ENCODE measurements at places on chromosomes 3 and 15.
A peak's percentile ranks its signal among the peaks of the same experiment; 100 is the strongest.

GRCh38 chr3:102299125-102299877 is 135.5 kb upstream of the ZPLD1 start:
- no peak for DNase-seq

DNA sequence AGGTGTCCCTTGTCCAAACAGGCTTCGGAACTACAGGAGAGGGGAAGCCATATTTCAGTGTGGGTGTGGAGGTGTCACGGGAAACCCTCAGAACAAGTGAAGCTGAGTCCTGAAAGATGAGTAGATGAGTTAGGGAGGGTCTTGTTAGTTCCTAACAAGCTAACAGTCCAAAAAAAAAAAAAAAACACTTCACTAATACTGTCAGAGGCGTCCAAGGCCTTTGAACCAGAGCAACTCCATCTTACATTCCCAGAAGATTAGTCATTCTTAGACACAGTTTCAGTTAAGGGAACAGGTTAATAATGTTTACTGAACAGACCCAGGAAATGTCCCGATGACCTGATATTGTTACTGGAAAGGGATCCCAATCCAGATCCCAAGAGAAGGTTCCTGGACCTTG is 7.0 kb upstream of the ATP8B4 start:
- DNase-seq = no peak

GRCh38 chr15:63136742-63137141 is 15.1 kb downstream of the LACTB start:
- no peak for DNase-seq

DNA sequence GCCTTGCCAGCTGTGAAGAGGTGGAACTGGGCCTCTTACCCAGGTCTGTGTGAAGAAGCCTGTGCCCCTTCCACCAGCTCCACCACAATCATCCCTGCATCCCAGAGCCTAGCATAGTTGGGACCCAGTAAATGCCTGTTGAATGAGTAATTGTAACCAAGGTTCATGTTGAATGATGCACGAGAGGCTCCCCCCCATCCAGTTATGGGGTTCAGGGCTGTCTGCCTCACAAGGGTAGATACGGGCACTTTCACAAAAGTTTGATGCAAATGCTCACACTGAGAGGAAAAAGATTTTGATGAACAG is 29.5 kb upstream of the TSEN2 start:
- no peak for DNase-seq

DNA sequence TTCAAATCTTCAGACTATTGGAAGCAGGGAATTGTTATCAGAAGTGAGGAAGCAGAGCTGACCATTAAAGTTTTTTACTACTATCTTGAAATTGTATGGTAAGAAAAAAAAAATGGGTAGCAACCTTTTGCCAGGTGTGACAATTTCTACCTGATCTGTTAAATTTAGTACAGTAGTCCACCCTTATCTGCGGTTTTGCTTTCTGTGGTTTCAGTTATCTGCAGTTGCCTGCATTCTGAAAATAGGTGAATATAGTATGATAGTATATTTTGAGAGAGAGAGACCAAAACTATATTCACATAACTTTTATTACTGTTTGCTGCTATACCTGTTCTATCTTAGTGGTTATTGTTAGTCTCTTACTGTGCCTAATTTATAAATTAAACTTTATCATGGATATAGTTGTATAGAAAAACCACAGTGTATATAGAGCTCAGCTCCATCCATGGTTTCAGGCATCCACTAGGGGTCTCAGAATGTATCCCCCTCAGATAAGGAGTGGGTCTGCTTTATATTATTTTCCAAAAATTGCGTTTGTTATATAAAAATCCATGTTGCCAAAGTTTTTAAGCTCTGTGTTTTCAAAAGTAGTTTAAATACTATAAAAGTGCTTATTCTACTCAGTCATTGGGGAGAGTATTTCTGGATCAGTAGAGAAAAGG is 69.9 kb downstream of the PTPRG start:
- no peak for DNase-seq

DNA sequence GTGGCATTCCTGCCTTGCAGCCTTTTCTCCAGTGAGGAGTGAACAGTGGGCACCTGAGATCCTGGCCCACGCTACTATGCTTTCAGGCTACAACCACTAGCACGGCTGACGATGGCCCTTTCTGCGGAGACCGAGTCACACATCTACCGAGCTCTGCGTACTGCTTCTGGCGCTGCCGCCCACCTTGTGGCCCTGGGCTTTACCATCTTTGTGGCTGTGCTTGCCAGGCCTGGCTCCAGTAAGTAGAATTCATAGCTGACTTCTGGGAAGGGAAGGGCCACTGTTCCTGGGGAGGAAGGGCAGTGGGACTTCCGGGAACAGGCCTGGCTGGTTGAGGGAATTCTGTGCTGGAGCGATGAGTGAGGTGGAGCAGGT is 648 bp downstream of the CYB561D2 start:
- no peak for DNase-seq

DNA sequence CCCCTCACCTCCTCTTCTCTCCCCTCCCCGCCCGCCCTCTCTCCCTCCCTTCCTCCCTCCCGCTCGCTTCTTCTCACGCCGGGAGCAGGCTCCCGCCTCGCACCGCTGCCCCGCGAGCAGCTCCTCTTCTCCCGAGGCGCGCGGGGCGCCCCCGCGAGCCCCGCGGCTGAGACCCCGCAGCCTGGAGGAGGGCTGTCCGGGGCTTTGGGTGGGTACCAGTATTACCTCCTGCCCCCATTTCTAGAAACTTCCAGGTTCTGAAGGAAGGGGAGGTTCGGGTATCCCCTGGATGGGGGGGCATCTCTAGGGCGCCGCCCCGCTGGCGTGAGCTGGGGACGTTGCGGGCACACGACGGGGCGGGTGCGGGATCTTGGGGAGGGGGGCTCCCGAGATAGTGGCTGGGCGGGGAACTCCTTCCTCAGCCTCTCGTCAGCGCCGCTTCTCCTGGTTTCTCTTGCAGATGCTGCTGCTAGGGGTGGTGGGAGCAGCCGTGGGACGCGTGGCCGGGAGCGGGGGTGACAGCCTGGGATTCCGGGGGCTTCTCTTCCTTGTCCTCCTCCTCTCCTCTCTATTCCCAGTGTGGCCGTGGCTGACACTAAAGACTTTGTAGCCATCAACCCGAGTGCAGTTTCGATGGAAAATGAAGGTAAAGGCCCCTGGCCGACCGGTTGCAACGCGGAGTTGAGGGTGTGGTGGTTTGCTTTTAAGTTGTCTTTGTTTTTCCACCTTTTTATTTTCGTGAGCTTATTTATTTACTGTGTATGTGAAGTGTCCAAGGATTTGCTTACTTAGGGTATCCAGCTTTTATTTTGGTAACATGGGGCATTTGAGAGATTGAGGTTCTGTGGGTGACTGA is 474 bp downstream of the ATP2C1 start:
- DNase-seq = peak; percentile 54

DNA sequence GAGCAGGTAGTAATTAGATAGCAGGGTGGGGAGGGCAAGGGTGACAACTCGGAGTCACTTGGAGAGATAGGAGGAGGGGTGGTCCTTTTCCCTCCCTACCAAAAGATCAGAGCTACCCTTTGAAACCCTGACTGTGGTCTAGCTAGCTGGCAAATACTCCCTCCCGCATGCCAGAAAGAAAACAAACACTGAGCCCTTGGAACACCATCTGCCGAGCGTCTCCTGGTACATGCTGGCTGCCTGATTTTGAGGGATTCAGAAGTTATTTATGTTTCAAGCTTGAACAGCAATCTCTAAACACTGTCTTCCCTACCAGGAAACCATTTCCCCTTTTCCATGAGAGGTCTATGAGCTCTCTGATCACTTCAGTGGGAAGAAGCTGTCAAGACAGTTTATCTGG is 291.6 kb upstream of the CFAP20DC start:
- DNase-seq = no peak

DNA sequence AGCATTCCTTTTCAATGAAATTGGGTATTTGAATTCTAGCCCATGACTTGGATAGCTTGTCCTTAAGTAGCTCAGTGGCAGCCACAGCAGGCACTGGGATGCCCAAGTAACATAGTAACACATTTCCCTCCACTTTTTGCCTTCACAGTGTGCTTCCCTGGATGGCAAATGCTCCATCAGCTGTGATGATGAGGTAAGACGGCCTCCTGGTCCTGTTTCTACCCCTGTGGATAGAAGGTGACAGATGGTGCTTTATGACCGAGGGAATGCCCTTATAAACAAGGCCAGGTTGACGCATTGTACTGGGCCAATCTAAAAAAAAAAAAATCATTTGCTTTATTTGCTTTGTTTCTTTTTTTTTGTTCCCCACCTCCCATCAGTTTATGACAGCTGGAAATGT is 41.8 kb upstream of the LRTM1 start:
- DNase-seq = no peak

- DNase-seq = no peak
Observed at GRCh38 chr3:174168026-174168425, 691.1 kb upstream of the NAALADL2 start.

DNA sequence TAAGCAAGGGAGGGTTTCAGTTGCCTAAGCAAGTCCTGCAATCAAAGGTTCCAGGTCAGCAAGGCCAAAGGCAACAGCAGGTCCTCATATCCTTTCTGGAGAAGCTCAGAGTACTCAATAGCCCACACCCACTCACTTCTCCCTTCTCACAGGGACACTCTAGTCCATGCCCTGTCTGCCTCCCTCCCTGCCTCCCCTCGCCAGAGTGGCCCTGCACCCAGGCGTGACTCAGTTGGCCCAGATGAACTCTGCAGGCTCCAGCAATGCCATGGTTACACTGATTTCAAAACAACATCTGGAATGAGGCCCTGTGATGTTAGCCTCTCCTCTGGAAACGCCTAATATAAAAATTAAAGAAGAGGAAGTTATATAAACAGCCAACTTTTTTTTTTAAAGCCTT is 32.9 kb downstream of the IL16 start:
- no peak for DNase-seq

GRCh38 chr3:188476935-188477334 is 323.0 kb downstream of the LPP start:
- DNase-seq = no peak

- DNase-seq = no peak
Observed at GRCh38 chr15:47963265-47963664, 157.5 kb upstream of the SLC24A5 start.

- no peak for DNase-seq
Observed at GRCh38 chr15:31486506-31486905, 159.9 kb downstream of the KLF13 start.

DNA sequence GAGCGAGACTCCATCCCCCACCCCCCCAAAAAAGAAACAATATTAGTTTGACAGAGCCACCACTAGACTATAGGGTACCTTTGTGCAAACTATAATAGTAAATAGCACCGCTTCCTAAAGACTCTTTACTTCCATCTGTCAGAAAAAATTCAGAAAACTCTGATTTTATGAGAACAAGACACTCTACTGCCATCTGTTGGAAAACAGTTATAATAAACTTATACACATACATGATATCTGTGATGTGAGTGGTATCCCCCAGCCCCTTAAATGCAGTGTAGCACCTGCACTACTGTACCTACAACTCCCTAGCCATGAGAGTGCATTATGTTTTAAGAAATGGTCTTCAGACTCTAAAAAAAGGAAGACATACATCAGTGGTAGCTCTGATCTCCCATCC is 47.1 kb upstream of the CTDSPL start:
- DNase-seq = no peak
